ENCODE measurements at places on chromosomes 5 and 9.

GRCh38 chr9:108830272-108830671 lies 25.5 kb downstream of the ACTL7B start:
- no peak for DNase-seq

DNA sequence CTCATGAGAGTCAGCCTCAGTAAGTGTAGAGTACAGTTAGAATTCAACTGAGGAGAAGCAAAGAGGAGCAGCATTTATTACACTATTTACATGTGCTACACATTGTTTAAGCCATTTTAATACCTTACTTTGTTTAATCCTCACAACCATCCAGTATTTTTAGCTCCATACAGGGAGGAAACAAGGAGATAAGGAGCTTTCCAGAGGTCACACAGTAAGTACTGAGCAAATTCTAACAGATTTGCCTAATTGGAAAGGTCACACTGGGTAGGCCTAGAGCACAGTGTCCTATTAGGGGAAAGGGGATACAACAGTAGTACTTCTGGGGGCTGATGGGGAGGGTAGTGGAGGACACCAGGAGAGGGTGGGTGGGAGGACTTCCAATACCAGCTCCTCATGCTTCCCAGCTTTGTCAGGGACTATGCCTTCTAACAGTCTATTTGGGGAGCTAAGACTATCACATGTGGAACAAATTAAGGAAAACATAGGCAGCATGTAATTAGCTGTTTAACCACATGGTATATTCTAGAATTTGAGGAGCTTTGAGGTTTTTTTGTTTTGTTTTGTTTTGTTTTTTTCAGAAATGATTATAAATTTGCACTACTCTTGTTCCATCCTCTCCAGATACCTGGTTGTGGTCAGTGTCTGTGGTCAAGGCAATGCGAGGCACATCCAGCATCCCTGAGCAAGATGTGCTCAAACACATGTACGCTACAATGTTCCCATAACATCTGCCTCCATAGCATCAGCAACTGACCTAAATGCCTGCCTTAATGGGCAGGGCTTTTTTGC lies 96.0 kb upstream of the SLC12A2 start:
- no peak for DNase-seq

- DNase-seq: no peak
These were observed 282.9 kb upstream of the MAP3K1 start for GRCh38 chr5:56532466-56532865.

DNA sequence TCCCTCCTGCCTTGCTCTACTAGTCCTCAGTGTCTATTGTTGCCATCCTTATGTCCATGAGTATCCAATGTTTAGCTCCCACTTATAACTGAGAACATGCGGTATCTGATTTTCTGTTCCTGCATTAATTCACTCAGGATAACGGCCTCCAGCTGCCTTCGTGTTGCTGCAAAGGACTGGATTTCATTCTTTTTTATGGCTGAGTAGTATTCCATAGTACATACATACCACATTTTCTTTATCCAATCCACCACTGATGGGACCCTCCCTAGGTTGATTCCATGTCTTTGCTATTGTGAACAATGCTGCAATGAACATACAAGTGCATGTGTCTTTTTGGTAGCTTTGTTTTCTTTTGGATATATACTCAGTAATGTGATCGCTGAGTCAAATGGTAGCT lies 50.4 kb downstream of the FNIP1 start:
- DNase-seq: no peak

DNA sequence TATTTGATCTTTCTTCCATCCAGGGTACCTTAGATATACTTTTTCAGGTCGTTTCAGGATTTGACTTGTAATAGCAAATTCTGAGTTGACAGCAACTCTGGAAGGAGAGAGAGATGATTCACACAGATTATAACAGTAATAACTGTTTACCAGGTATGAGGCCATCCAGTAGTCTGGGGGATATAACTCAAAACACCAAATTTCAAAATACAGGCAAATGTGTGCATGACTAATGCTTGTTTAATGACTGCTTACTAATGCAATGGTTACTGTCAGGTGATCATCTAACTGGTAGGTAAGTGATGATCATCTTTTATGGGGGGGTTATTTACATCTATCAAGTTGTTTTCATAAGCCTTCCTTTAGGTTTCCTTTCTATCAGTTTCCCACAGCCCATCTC lies 412.3 kb downstream of the MAT2B start:
- no peak for DNase-seq

- no peak for DNase-seq
These were observed 2.7 kb upstream of the HSPA4 start for GRCh38 chr5:133048993-133049725.

Measured in activated effector memory CD4-positive, alpha-beta T cell treated with anti-CD3 and anti-CD28 coated beads, Interleukin-2, amount 50 U/mL, for 16 hours (primary cell).